Activated CD4-positive, alpha-beta T cell treated with anti-CD3 and anti-CD28 coated beads, Interleukin-2, amount 10 ng/mL, durations not matched to agents 7 days and 5 days (primary cell): ENCODE measurements at places on chromosomes 12 and 14. TPM values are rescaled to one million over a fixed set of nuclear protein-coding genes. Genes with fewer than 3 reads are reported as not detected.

GRCh38 chr12:74892057-74892633 is 317.5 kb downstream of the KCNC2 start:
- DNase-seq, result no peak

DNA sequence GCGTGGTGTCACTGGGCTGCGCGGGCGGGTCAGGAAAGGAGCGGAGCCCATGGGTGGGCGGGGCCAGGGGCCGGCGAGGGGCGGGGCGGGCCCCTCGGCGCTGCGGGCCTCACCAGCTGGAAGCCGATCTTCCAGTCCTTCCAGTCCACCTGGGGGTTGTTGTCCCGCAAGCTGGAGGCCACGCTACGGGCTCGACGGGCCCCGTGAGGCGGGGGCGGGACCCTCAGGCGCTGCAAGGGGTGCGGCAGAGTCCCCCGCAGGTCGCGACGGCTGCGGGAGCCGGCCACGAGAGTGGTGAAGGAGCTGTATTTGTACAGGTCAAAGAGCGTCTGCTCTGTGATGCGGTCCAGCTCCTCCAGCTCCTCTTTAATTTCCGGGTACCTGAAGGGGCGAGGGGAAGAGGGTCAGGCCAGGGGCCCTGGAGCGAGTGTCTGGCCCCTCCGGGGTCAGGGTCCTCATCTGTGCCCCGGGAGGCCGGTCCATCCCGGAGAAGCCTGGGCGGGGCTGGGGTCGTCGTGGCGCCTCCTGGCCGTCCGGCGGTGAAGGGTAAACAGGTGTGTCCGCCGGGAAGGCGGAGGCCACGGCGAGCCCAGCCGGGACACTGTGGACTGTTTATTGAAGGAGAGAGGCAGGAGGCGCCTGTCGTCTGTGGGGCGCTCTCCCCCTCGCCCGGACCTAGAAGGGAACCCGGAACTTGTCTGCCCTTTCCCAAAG is 11.9 kb downstream of the SCNN1A start:
- peak; percentile 59 for DNase-seq

DNA sequence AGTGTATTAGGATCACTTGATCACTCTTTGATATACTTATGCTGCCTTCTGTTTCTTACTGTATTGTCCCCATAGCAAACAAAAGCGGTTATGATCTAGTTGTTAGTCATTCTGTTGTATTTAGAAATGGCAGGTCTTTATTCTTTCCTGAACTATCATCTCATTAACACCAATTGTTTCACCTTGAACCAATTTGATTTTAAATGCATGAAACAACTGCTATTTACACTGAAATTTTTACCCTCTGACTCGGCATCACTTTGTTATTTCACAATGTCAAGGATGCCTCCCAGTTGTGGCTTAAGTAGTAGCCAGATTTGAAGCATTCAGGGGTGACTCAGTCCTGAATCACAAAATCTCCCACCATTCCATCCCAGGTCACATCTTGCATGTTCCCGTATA is 303.5 kb downstream of the EGLN3 start:
- DNase-seq, result no peak

SLC4A8 gene
- total RNA-seq, result 4.4 TPM

TEX22 gene
- 3.9 TPM for total RNA-seq

KRT72 gene
- 12.3 TPM for total RNA-seq

OR10P1 gene
- total RNA-seq, result not detected

ACAD10 gene
- total RNA-seq, result 29.7 TPM

DNA sequence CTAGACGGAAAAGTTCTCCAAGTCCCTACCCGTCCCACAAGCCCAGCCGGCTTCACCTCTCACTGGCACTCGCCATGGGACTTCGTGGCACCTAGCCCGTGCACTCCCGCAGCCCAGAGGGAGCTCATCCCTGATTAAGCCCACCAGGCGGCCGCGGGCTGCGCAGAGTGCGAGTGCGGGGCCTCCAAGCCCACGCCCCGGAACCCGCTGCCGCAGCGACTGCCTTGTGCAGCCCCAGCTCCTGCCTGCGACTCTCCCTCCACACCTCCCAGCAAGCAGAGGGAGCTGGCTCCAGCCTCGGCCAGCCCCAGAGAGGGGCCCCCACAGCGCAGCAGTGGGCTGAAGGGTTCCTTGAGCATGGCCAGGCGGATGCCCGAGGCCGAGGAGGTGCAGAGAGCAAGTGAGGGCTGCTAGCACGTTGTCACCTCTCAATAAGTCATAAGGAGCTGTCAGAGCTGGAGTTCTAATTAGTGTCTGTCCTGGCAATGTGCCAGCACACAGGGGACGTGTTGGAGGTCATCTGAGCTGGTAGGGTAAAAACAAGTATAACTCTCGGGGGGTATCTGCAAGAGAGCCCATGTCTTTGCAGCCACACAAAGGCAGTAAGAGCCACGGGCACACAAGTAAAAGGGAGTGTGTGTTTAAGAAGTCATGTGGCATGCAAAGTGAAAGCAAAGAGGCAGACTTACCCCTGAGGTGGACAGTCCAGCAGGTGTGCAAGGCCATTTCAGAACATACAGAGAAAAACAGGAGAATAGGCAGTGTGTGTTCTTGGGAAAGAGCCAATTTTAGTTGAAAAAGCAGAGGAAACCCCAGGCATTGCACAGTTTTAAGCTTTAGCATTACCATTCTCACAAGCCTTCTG is 27.1 kb upstream of the TMTC2 start:
- DNase-seq, result no peak

DNA sequence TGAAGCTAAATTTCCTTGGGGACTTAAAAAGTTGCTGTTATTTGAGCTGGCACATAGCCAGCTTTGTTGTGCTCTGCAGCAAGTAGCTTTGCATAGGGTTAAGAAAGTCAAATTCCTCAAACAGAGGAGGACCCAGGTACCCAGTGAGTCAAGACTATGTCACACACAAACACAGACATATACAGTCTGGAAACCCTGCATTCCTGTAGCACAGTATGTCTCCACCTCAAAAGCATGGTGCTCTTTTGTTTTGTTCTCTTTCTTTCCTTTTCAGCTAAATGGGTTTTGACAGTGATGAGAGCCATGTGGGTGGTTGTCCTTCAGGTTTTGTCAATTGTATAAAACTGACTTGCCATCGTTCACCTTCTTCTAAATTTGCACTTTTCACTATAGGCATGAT is 179.6 kb upstream of the DIO2 start:
- DNase-seq, result no peak

GRCh38 chr12:69475237-69475975 is 5.2 kb downstream of the FRS2 start:
- no peak for DNase-seq

KRT79 gene
- total RNA-seq, result not detected

DNA sequence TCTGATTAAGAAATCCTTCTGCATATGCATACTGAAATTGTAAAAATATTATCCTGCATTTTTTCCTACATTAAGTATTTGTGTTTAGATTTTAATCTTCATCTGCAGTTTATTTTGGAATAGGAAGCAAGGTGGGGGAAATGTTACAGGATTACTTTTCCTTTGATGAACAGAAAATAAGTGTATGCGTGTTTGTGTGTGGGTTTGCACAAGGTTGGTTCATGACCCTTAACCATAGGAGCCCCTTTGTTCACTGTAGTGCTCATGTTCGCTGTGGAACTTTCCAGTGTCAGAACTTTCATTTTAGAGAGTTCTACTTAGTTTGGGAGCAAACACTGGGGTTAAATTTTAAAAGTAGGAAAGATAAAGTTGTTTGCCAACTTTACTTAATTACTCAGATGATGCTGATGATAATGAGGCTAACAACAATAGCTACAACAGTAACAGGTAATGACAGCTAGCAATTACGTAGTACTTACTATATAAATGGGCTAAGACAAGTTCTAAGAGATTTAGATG is 6.4 kb upstream of the A2M start:
- no peak for DNase-seq

DNA sequence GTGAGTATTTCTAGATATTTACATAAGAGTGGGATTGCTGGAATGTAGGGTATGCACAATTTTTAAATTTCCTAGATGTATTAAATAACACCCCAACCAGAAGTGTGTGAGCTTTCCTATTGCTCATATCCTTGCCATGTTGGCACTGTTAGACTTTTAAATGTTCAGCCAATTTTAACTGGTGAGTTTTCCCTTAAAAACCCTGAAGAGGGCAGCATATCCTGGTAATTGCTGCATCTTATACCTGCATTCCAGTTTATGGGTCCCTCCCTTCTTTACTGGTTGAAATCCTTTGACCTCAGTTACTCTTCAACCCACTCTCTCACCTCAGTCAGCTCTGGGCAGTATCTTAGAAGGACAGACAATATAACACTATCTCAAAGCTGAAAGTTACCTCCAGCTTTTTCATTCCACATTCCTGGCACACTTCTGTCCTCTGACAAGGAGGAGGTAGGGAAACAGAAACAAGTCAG is 270.6 kb downstream of the PAWR start:
- no peak for DNase-seq

DNA sequence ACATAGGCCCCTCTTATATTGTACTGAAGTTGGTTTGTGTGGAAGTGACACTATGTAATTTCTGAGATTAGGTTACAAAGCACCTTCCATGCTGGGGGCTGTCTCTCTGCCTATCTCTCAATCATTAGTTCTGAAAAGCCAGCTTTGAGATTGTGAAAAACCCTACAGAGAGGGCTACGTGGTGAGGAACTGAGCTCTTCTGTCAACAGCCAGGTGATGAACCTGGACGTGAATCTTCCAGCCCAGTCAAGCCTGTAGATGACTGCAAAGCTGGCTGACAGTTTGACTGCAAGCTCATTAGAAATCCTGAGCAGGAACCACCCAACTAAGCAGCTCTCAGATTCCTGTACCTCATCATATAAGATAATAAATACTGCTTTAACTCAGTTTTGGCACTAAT is 36.3 kb upstream of the BBS10 start:
- DNase-seq, result no peak

LTBR gene
- not detected for total RNA-seq

HHIPL1 gene
- not detected for total RNA-seq

GRCh38 chr12:24561411-24561871 is 387.5 kb downstream of the BCAT1 start:
- no peak for DNase-seq

GRCh38 chr12:26871985-26872384 is 39.0 kb upstream of the ITPR2 start:
- no peak for DNase-seq

GRCh38 chr12:120228291-120229070 is 27.6 kb upstream of the RPLP0 start:
- peak; percentile 93 for DNase-seq

- no peak for DNase-seq
These were observed 64.1 kb downstream of the SAMD4A start for GRCh38 chr14:54631016-54631415.

PTCSC3 gene
- not detected for total RNA-seq

DNA sequence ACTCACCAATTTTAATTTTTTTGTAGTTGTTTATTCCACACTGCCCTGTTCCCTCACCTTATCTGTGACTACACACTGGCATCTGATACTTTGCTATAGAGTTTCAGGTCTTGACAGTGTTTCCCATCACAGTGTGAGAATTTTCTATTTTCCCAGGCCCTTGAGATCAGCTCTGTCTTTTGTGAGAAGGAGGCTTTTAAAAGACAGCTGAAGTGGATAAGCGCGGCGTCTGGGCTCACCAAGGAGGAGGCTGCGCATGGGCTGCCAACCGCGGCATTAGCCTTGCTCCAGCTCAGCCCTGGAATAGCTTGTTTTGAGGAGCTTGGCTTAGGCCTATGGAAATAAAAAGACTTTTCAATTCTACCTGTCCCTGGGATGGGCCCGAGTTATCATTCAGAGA is 181.3 kb downstream of the RMST start:
- DNase-seq, result no peak

GRCh38 chr12:49342914-49343731 is 3.6 kb upstream of the DNAJC22 start:
- no peak for DNase-seq

KRT2 gene
- 0.10 TPM for total RNA-seq

DNA sequence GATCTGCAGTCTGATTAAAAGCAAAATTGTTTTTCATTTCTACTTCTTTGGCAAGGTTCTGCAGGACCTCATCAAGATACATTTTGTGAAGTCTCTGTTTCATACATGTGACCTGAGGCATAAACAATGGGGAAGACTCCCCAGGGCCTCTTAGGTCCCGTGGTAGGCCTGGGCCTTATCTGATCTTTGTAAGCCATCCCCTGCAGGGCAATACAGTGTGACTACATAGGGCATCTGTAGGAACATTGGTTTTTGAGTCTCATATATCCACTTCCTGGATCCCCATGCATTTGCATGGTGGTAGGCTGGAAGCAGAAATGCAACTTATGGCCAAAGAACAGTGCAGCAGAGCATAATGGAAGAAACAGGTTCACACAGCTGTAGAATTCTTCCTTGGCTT is 6.0 kb downstream of the FAR2 start:
- DNase-seq, result no peak

DNA sequence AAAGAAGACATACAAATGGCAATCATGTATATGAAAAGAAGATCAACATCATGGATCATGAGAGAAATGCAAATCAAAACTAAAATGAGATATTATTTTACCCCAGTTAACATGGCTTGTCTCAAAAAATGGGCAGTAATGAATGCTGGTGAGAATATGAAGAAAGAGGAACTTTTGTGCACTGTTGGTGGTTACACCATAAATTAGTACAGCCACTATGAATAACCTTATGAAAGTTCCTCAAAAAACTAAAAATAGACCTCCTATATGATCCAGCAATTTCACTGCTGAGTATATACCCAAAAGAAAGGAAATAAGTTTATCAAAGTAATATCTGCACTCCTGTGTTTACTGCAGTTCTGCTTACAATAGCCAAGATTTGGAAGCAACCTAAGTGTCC is 151.7 kb downstream of the PDZRN4 start:
- DNase-seq, result no peak

- no peak for DNase-seq
These were observed 267.4 kb upstream of the PELI2 start for GRCh38 chr14:55850825-55851241.

NGB gene
- not detected for total RNA-seq

DNA sequence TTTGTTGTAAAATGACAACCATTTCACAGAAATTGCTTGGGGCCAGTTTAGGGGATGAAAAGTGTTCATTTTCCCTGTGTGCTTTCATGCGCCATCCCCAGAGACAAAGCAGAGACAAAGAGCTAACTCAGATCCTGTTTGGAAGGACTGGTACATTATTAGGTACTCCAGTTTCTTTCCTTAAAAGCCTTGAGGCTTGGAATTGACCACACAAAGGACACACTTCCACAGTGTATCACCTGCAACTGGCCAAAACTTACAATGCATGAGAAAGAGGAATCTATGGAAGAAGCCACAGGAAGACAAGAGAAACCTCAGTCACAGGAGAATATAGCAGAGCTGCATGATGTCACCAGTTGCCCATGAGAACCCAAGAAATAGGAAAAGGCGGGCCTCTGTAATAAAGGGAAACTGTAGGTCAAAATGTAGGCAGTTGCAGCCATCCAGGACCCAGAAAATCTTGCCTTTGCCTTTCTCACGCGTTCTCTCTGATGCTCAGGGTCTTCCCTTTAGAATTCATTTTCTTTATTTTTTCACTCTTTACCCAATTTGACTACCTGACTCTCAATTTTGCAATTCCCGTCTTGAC is 339.0 kb downstream of the RMST start:
- DNase-seq, result no peak

ASCL4 gene
- not detected for total RNA-seq

SRRM4 gene
- not detected for total RNA-seq

- no peak for DNase-seq
These were observed 6.8 kb downstream of the GLIPR1 start for GRCh38 chr12:75487308-75487707.

- no peak for DNase-seq
These were observed 6.7 kb upstream of the PLD4 start for GRCh38 chr14:104917993-104918392.

- DNase-seq, result no peak
These were observed 33.6 kb downstream of the SDR9C7 start for GRCh38 chr12:56900583-56900982.
